ENCODE measurements at places on chromosomes 11 and 22. TPM values are rescaled to one million over a fixed set of nuclear protein-coding genes. Genes with fewer than 3 reads are reported as not detected.

RBFOX2 gene
- 79.6 TPM for total RNA-seq

SHISAL1 gene
- total RNA-seq, result not detected

LRP4 gene
- 0.05 TPM for total RNA-seq

GATD1 gene
- 29.4 TPM for total RNA-seq

TRIM66 gene
- total RNA-seq, result 4.5 TPM
